CMK (cell line): ENCODE measurements at places on chromosomes 1 and 21.

DNA sequence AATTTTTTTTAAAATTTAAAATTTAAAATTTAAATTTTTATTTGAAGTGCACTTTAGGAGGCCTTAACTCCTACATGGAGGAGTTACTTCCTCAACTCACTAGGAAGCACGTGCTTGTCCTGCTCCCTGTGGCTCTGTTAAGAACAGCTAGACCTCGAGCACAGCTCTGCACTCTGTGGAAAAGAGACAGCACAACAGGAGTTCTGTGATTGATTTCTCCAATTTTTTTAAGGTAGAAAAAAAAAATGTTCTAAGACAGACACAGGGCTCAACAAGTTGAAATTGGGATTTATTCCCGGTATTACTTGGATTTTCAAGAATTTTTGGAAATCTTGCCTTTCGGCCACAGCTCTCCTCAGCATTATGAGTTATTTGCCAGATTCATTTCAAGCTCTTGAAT is 356.6 kb upstream of the LYPLAL1 start:
- DNase-seq, result no peak

GRCh38 chr1:64077281-64077940 is 126.0 kb upstream of the UBE2U start:
- no peak for DNase-seq

- DNase-seq, result no peak
Measured at GRCh38 chr1:211532088-211532444, 40.1 kb upstream of the RD3 start.

DNA sequence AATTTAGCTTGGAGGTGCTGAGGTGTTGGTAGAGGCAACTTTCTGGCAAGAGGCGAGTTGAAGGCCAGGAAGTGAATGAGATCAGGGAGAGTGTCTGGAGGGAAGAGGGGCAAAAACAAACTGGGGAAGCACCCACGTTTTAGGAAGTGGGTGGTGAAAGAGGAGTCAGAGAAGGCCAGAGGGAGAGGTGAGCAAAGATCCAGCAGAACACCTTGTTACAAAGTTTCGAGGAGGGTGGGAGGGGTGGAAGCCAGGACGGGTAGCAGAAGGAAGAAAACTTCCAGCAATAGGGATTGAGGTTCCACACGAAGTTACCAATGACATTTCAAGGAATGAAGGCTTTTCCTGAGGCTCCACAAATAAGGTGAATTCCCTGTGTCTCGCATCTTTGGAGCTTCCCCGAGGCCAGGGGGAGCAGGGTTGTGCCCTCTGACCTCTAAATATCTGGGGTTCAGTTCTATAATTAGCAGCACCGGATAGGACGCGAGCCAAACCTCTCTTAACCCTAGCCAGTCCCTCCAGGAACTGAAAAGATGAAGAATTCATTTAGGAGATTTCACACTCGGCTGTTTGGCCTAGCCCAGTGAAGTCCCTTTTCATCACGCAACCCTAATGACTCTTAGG is 578 bp upstream of the SESN2 start:
- no peak for DNase-seq

GRCh38 chr1:212254853-212255363 is 30.3 kb upstream of the PPP2R5A start:
- DNase-seq, result no peak

DNA sequence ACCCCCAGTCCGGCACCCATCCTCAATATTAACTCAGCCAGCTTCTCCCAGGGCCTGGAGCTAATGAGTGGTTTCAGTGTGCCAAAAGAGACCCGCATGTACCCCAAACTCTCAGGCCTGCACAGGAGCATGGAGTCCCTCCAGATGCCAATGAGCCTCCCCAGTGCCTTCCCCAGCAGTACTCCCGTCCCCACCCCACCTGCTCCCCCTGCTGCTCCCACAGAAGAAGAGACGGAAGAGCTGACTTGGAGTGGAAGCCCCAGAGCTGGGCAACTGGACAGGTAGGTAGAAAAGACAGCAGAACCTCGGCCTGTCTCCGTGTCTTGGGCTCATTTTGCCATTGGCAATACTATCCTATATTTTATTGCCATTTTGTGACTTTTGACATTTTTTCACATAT is 45.4 kb upstream of the IPO9 start:
- no peak for DNase-seq

- DNase-seq, result no peak
Measured at GRCh38 chr1:64427879-64428278, 42.0 kb upstream of the CACHD1 start.

- DNase-seq, result no peak
Measured at GRCh38 chr1:230243583-230244353, 176.7 kb downstream of the GALNT2 start.

DNA sequence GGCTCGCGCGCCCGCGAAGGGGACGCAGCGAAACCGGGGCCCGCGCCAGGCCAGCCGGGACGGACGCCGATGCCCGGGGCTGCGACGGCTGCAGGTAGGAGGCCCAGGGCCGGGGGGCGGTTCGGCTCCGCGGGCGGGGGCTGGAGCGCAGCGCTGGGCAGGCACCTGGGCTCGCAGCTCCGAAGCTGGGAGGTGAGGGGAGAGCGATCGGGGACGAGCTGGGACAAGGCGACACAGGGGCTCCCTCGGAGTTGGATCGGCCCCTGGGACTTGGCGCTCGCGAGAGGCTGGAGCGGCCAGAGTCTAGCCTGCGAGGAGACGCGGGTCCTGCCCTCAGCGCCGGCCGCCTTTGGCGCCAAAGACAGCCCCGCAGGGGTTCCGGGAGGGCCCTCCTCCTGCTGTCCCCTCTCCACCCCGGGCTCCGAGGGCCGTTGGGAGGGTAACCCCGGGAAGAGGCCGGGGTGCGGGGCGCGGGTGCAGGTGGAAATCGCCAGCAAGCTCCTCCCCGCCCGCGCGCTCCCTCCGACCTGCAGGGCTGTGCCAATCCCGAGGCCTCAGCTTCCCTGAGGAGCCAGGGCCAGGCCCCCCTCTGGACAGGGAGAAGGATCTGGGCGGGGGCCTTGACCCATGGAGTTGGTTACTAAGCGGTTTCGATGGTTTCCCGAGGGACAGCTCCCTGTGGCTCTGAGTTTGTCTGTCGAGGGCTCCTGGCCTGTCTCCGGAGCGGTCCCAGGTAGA is 401 bp downstream of the TP73 start:
- no peak for DNase-seq

GRCh38 chr1:115837341-115837739 is 3.6 kb downstream of the NHLH2 start:
- DNase-seq, result no peak

- DNase-seq, result no peak
Measured at GRCh38 chr1:57272150-57272549, 151.7 kb downstream of the DAB1 start.
